ENCODE measurements at places on chromosomes 3 and 15. TPM values are rescaled to one million over a fixed set of nuclear protein-coding genes. Genes with fewer than 3 reads are reported as not detected.

LRRC34 gene
- total RNA-seq, result not detected

BOC gene
- total RNA-seq, result 6.4 TPM

PAQR5 gene
- total RNA-seq, result 118 TPM

CX3CR1 gene
- total RNA-seq, result not detected

ONECUT1 gene
- 0.51 TPM for total RNA-seq

STOML1 gene
- 11.2 TPM for total RNA-seq

EXD1 gene
- not detected for total RNA-seq

STAC gene
- total RNA-seq, result 3.0 TPM

GRIP2 gene
- total RNA-seq, result 0.52 TPM

PLSCR5 gene
- total RNA-seq, result not detected

SLC24A5 gene
- total RNA-seq, result not detected

GASK1A gene
- total RNA-seq, result not detected

DPPA2 gene
- not detected for total RNA-seq

STARD5 gene
- total RNA-seq, result 2.3 TPM

RBP2 gene
- not detected for total RNA-seq

LEKR1 gene
- 1.0 TPM for total RNA-seq

C15orf62 gene
- 0.16 TPM for total RNA-seq

PLSCR2 gene
- not detected for total RNA-seq

CAMK1 gene
- 21.8 TPM for total RNA-seq

EPHA3 gene
- total RNA-seq, result not detected

COL6A5 gene
- not detected for total RNA-seq

Data from A549 treated with ZK216348 at 1 μM for 4 hours (cell line).